ENCODE measurements at places on chromosomes 6 and 20. TPM values are rescaled to one million over a fixed set of nuclear protein-coding genes. Genes with fewer than 3 reads are reported as not detected.

The SCGN gene
- total RNA-seq: not detected

DNA sequence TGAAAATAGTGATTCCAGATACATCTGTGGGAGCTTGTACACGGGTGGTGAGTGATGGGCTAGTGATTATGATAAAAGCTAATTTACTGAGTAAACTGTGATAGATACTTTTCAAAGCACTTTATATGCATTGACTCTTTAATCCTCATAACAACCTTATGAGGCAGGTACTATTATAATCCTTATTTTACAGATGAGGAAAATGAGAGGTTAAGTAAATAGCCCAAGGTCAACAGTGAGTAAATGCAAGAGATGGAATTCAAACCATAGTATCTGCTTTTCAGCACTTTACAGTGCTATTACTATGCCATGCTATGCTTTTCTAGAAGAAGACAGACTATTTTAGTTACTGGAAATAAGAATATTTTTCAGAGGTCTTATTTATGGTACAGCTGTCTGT is 320.9 kb upstream of the CITED2 start:
- DNase-seq: no peak

GRCh38 chr6:64861039-64861651 is 845.9 kb downstream of the EYS start:
- DNase-seq: no peak

- no peak for DNase-seq
These were observed 49.8 kb upstream of the HEY2 start for GRCh38 chr6:125699591-125699990.

DNA sequence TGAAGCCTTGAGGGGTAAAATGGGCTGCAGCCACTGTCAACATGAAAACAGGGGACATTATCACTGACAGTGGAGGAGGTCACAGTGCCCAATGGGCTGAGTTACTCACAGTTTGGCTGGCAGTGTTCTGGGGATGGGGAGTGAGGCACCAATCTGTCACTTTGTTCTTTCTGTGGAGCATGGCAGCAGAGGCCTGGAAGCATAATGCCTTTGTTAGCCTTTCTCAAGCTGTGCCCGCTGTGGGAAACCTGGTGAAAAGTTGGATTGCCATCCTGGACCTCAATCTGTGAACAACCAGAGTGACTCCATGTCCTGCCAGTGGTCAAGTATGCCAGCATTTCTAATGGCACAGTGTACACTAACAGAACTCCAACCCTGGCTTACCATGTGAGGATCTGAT is 143.6 kb downstream of the OR2B2 start:
- DNase-seq: no peak

- DNase-seq: no peak
These were observed 311.7 kb downstream of the HIVEP2 start for GRCh38 chr6:142633317-142633716.
